Activated CD8-positive, alpha-beta memory T cell treated with anti-CD3 and anti-CD28 coated beads, Interleukin-2, amount 10 ng/mL, durations not matched to agents 7 days and 5 days (primary cell): ENCODE measurements at places on chromosomes 2 and 18. TPM values are rescaled to one million over a fixed set of nuclear protein-coding genes. Genes with fewer than 3 reads are reported as not detected.

Gene SERPINB4
- total RNA-seq = not detected

Gene TCF7L1
- not detected for total RNA-seq

Gene DDX18
- 78.2 TPM for total RNA-seq

DNA sequence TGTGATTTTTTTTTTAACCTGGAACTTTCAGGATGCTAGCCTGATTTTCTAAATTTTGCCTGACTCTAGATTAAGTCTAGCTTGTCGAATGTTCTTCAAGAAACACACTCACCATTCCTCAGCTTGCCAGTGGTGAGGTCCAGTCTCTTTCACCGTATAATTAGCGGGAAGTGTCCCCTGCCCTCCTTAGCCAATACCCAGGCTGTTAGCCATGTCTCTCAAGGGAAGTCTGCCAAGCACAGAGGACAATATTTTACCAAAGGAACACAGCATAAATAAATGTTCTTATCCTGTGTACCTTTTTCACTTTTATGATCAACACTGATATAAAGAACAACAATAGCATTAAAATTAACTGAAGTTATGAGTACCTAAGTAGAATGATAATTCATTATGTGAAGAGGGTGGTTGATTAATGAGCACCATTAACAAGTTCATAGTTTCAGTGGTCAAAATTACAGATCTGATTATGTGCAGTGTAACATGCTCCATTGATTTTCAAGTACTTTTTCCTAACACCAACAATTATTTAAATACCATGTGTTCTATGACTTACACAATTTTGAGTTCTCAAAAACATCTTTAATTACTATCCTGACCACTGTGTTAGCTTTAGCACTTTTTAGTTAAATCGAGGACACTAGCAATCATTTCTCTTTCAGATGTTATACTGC lies 445.8 kb upstream of the RAB12 start:
- no peak overlapping the region for H3K4me3 ChIP-seq
- H3K36me3 ChIP-seq = no peaks in the 10 kb centered on the region

GRCh38 chr18:37566479-37567060 lies 972 bp upstream of the CELF4 start:
- DNase-seq = no peak
- H3K36me3 ChIP-seq = peaks cover 2% of the 10 kb centered on the region
- H3K4me1 ChIP-seq = peaks cover 8% of the 10 kb centered on the region
- H3K4me3 ChIP-seq = no peak overlapping the region
